ENCODE measurements at places on chromosomes 7 and 10.

GRCh38 chr7:119886007-119886406, 387.0 kb upstream of the KCND2 start:
- no peak for DNase-seq

DNA sequence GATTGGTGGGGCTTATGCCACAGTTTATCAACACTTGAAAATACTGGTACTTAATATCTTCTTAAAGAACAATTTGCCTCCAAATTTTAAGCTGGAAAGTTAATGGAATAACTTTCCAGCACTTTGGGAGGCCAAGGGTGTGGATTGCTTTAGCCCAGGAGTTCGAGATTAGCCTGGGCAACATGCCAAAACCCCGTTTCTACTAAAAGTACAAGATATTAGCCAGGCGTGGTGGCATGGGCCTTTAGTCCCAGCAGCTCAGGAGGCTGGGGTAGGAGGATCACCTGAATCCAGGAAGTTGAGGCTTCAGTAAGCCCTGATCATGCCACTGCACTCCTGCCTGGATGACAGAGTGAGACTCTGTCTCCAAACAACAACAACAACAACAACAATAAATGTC, 56.0 kb downstream of the PRF1 start:
- DNase-seq, result no peak

DNA sequence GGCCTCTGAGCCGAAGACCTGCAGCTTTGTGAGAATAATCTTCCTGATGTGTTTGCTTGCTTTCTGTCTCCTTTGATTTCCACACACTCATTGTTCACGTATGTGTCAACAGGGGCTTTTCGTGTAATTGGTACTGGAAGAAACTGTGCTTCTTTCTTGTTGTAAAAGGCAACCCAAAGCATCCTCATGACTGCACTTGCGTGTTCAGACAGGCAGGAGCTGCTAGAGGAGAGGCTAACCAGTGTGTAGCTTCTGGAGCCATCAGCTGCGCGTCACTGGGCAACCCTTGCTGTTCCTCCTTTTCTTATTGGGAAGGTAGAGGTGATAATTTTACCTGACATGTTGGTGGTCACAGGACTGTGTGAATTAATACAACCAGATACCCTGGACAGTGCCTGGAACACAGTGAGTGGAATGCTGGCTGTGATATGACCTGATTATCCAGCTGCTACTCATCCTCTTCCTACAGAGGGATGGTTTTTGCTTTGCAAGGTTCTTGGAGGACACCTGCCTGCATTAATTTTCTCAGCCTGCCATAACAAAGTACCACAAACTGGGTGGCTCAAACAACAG, 213.0 kb downstream of the ABCA13 start:
- DNase-seq, result no peak

GRCh38 chr7:93117852-93118530, at the start of gene SAMD9:
Gene SAMD9, minus strand, starts transcription at chr7:93117979. Its CDS starts 11,882 bp downstream, at chr7:93106097.
- peak; percentile 80 for DNase-seq

GRCh38 chr7:138170959-138171703, 94.9 kb downstream of the AKR1D1 start:
- DNase-seq, result peak; percentile 29

DNA sequence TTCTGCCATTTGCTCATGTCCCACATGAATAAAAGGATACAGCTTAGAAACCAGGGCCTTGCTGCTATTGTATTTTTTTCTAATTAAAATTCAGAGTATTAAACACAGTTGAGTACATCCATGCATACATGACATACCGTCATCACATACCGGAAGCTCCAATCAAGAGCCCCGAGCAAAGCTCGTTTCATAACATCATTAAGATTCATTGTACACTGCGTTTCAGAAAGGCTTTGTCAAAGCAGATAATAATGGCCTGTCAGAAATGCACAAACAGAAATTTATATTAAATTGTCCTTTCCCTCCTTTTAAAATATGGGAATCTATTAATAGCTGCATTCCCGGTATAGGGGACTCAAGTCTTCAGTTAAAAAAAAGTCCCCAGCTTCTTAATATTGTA, 103.4 kb downstream of the PRTFDC1 start:
- DNase-seq, result no peak

DNA sequence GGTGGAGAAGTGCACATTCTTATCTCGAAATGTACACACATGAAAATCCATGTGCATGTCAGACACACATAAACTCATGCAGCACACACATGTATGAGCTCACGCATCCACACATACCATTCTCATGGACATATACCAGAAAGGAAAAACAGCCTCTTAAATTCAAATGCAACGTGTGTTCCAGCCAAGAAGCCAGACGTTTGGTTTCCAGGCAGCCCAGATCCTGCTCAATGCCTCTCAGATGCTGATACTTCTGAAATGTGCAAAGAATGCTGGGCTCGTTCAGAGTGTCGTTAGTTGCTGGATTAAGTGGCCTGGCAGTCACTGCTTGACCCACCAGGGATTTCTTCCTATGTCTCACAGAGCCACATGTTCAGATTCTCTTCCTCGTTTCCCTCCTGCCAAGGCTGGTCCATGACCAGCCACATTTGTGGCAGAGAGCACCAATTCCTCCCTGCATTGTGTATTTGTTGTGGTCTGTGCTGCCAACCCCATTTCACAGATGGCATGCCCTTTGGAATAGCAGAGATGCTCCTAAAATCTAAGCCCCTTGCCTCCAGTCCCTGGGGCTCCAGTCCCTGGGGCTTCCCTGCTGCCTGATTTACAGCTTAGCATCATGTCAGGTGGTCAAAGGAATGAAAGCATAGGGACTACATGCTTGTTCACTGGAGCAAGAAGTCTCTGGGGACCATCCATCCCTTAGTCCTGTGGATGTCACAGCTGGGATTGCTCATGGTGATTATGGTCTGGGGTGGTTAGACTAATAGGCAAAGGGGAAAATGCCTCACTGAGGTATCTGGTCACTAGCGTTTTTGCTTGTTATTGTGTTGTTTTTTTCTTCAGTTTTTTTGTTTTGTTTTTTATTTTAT, 426.6 kb downstream of the PLXNA4 start:
- DNase-seq, result no peak

DNA sequence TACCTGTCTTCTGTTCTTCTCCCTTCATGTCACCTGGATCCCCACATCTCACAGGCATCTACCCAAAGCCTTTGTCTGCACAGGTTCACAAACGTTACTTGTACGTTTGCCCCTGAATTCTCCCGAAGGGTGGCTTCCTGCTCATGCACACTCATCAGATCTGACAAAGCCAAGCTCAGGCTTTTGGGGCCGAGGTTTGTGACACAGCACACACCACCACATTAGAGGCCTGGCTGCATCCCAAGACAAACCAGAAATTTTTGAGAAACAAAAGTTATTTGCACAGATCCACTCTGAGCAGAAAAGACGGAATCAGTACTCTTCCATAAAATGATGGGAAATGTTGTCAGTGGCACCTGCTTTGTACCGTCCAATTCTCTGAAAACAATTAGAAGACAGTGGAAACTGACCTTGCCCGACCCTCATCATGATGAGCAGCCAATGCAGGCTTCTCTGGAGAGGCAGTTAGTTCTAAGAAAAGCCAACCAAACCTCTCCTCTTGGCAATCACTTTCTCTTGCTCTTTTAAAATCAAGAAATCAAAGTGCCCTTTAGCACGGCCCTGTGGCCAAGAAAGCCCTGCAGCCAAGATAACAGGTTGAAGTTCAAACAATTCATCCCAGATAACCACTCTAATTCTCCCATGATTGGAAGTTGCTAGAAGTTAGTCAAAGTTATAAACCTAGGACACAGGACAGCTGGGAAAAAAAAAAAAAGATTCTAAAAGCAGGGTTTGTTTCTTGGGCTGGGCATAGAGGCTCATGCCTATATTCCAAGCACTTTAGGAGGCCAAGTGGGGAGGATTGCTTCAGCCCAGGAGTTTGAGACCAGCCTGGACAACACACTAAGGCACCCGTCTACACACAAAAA, 13.6 kb upstream of the SVIL start:
- no peak for DNase-seq

DNA sequence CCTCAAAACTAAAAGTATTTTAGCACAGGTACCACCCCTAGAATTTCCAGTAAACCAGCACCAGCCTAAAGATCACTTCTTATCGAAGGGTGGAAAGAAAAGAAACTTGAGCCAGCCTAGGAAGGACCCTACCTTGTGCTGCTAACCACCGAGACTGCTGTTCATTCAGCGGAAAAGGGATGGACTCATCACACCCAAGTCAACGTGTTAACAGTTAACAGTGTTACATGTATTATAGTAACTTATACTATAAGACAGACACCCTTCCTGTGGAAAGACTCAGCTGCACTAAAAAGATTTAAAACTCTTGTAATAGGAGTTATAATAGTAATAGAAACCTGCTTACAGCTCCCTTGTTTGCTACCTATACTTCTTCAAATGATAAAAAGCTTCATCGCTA, 39.8 kb downstream of the MINDY4 start:
- no peak for DNase-seq

GRCh38 chr7:102222445-102222844, 64.2 kb upstream of the SH2B2 start:
- no peak for DNase-seq

DNA sequence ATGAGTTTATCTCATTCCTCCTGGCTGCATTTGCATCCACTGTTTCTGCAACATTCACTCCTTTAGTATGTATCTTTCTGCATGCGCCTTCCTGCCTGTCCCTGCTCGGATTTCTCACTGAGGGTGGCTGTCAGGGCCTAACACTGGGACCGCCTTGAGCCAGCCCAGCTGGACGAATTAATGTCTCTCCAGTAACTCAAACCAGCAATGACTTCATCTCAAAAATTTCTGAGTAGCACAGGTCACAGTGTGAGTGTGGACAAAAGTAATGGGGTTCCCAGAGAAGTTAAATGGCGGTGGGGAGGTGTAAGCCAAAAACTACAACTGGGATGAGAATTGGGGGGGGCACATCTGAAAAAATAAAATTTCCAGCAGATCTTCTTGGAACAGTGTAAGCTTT, 444.0 kb upstream of the MGMT start:
- no peak for DNase-seq

- DNase-seq, result no peak
Observed at GRCh38 chr7:98372993-98373392, 27.9 kb downstream of the BAIAP2L1 start.

DNA sequence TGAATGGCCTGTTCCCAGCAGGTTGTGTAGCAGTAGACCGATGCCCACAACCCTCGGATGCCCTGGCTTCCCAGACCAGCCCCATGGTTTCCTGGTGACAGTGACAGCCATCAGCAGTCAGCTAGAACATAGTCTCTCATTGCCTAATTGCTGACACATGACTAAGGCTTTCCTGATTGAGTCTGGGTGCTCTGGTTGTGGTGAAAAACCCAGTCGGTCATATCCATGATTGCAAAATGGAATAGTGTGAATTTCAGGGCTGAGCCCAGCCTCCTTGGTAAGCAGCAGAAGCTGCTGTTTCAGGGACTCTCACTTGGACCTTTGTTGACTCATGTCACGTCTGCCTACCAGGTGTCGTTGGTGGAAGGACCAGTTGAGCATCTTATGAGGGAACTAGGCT, 36.6 kb downstream of the POR start:
- DNase-seq, result no peak

DNA sequence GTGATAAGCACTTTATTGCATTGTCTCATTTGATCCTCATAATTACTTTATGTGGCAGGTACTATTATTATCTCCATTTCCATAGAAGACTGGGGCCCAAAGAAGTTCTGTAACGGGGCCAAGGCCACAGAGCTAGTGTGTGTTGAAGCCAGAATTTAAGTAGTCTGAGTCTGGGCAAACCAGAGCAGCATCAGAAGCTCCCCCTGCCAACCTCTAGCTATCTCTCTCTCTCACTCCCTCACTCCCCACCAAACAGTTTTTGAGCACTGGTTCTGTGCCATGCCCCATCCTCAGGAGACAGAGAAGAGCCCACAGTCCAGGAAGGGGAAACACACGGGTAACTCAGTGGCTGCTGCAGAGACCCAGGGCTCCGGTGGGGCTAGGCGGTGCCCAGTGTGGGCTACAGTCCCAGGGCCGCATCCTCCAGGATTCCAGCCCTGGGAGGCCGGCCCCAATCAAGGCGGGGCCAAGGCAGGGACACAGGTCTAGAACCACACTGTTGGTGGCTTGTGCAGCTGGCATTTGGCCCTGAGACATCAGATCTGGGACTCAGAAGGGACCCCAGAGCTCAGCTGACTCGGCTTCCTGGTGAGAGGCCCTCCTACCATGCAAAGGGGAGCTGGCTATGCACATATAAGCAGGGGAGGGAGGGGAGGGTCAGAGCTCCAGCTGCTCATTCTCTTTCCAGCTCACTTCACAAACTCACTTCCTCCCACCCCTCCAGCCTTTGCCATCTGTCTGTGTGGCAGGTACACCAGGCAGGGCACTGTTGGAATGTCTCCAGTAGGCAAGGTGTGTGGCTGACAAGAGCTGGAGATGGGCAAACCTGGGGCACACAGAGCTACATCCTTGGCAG, 34.4 kb downstream of the COL13A1 start:
- no peak for DNase-seq

- DNase-seq, result no peak
Observed at GRCh38 chr7:31074120-31074383, 21.9 kb downstream of the ADCYAP1R1 start.

DNA sequence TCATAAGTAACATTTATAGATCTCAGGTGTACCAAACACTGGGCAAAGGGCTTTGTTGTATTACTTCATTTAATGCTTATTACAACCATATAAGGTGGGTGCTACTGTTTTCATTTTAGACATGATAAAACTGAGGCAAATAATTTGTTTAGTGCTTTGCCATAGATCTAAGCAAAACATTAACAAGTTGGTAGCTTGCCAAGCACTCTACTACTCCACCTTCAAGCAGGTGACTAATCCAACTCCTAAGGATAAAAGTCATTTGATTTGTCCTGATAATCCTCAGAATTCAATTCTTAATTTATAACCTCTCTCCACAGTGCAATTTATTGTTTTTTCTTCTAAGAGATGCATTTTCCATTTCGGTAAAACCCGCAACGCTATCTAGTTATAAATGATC, 646.4 kb downstream of the GRM8 start:
- no peak for DNase-seq

DNA sequence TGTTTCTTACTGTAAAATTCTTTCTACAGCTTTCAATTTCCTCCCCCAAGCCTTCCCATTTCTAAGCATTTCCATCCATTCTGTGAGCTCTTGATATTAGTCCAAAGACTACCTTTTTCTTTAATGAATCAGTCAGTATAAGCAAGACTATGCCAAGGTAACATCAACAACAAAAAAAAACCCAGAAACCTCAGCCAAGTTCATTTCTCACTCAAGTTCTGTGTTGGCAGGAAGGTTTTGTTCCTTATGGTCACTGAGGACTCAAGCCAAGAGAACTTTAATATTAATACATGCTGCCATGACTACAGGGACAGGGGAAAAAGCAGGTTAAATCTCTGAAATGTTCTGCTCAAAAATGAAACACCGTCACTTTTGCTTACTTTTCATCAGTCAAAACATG, 621.2 kb upstream of the NRP1 start:
- DNase-seq, result no peak

All from GM12864 (cell line).